ENCODE measurements at places on chromosomes 3 and 15.

GRCh38 chr3:12427551-12427950 lies 56.7 kb upstream of the TSEN2 start:
- DNase-seq, result peak; percentile 46

DNA sequence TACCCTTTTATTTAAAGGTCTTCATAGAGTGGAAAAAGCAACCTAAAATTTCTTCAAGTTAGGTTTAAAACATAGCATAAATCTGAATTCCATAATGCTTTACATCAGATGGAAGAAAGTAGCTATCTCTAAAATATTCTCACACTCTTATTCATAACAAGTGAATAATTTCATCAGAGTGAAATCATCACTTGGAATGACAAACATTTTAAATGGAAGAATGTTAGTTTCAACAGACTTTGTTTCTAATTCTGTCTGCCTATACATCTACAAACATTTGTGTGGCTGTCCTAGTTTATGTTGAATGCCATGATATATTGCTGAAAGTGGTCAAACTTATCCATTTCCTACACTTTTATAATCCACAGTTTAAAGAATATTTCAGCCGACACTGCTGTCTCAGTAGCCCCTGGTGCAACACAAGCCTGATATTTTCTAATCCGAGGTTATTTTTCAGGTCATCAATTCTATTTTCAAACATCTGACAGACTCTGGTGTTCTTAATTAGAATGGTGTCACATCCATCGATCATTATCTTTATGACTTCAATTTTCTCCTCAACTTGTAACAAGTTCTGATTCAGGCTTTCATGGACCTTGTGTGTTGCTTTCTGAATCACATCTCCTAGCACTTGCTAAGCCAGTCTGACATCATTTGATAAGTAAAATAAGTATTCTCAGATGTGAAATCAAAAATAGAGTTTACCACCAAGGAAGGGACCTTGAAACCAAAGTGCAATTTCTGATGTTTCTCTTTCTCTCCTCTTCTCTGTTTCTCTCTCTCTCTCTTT lies 17.1 kb upstream of the CNTN3 start:
- no peak for DNase-seq

GRCh38 chr3:12571986-12572385 lies 15.1 kb downstream of the MKRN2 start:
- no peak for DNase-seq

DNA sequence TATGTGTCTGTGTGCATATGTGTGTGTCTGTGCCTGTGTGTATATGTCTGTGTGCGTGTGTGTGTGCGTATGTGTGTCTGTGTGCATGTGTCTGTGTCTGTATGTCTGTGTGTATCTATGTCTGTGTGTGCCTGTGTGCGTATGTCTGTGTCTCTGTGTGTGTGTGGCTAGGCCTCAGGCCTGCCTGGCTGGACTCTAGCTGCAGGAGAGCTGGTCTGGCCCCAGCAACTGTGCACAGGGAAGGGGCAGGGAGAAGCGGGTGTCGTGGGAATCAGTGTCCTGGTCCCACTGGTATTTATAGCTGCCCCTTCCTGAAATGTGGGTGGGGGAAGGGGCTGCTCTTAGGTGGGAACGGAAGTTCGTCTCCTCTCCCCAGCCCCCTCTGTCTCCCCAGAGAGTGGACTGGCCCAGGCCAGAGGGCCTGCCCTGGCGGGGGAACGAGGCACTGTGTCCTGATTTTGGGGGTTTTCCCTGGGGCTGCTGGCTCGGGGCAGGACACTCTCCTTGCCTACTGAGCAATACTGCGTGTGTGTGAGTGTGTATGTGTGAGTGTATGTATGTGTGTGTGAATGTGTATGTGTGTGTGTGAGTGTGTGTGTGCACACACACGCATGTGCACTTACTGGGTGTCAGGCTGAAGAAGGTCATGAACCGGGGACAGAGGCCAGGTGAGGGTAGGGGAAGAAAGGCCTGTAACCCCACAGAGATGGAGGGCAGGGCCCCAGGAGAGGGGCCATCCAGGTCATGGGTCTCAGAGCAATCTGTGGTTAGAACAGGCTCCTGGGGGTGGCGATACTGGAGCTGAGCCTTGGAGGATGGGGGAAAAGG lies 6.6 kb downstream of the CSPG4 start:
- no peak for DNase-seq

DNA sequence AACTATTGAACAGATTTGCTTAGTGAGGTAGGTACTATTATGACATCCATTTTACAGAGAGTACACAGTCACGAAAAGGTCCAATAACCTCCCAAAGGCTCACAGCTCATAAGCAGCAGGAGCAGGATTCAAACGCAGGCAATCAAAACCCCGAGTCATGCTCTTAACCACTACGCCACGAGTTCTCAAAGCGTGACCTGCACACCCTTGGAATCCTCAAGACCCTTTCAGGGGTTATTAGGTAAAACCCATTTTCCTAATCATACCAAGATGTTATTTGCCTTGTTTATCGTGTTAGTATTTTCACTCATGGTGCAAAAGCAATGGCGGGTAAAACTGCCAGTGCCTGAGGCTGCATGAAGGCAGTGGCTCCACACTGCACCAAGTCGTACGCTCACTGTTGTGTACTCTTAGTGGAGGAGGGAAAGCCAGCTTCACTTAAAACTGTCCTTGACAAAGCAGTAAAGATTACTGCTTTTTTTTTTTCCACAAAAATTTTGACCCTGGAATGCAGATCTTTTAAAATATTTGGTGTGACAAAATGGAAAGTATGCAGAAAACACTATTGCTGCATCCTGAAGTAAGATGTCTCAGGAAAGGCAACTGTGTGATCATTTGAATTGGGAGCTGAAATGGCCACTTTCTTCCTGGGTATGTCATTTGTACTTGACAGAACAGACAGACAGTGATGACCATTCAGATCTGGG lies 96.1 kb downstream of the IGF2BP2 start:
- no peak for DNase-seq

All from CD14-positive monocyte (primary cell).